Activated naive CD4-positive, alpha-beta T cell (primary cell): ENCODE measurements at places on chromosomes 1 and 21.

- no peak for DNase-seq
Measured at GRCh38 chr1:21685946-21686678, 17.0 kb upstream of the RAP1GAP start.

DNA sequence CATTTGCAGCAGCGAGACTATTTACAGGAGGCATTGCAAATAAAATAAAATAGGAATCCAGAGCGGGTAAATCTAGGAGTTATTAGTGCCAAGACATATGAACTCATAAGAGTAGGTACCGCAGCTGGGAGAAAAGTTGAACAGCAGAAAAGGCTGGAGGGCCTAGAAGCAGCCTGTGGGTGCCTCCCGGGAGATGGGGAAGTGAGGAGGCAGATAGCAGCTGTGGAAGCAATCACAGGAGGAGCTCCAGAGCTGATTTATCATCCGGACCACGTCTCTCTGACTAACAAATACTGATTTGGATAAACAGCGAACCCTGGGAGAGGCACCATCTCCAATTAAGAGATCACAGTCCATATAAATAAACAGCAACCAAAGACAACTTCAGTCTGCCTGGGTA is 64.6 kb downstream of the BRINP2 start:
- no peak for DNase-seq

DNA sequence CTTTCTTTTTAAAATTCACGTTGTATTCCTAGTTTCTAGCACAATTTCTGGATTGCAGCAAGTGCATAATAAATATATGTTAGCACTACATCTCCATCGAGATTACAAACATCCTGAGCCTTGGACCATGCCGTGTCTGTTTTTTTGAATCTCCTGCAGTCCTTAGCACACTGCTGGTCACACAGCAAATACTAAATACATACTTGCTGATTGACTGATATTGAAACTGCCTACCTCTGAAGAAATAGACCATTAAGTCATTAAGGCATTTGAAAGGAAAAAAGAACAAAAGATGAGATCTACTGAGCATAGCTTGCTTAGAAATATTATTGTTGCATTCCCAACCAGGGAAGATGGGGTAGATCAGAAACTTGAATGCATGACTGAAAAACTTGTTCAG is 369.1 kb downstream of the PTBP2 start:
- DNase-seq = no peak

GRCh38 chr1:34320053-34320669 is 143.5 kb downstream of the C1orf94 start:
- DNase-seq = no peak

DNA sequence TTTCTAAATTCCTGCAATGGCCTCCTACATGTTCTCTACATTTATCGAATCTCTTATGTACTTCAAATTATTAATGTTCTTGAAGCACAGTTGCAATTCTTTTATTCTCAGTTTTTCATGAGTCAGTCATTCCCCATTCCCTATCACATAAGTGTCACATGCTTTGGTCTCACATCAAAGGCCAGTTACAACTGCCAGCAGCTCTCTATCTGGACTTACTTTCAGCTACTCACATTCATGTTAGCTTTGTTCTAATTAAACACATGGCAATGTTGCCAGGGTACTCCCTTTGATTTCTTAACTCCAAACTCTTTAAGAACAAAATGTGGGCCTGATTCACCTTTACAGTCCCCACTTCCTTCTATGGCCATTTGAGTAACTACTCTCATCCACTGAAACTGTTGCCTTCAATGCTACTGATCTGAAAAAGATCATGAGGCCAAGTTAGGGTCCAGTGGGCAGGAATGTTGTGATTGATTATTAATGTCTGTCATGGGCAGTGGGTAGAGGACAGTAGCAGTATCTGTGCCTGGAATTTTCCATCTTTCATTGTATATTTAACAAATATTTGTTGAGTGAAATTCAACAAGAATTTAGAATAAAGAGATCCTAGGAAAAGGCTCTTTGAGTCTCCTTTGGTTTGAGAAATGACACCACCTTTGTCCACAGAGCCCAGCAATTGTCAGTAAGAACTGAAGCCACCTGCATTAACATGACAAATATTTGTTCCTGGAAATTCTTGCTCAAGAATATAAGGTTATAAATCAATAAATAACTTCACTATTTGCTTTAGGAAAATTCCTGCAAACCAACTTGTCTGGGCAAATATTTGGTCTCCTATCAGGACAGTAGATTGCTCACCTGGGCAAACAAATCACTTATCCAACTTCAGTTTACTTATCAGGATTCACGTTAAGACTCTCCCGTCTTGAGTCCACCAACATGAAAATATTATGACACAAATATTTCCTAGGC is 153.6 kb upstream of the SAMSN1 start:
- DNase-seq = no peak

DNA sequence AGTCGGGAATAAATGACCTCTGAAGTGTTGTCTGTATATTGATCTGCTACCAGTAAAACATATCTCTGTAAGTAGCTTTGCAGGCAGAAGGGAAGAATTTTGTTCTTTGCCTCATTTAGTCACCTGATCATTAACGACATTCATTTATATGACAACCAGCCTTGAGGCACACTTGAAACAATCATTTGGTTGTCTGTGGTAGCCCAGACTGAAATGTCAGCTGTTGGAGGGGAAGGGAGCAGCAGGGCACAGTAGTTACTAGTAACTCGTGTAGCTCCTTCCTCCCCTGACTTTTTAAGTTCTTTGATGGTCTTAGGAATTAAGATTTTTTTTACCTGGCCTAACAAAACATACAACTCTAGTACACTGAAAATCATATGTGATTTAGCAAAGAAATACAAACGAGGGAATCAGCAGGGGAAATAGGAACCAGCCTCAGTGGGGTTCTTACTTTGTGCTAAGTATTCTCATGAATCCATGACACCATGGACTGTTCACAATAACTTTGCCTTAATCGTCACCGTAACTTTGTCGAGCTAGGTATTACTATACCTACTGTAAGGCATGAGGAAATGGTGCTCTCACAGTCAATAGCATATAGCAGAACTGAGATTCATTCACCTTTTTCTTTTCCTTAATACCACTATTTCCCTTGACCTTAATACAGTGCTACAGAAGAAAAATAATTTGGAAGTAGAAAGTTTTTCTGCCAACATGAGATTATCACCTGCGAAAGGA is 6.4 kb downstream of the IL12RB2 start:
- no peak for DNase-seq

GRCh38 chr1:39384305-39384704 is 107.1 kb upstream of the BMP8A start:
- no peak for DNase-seq

GRCh38 chr1:6260433-6260934 is 414 bp downstream of the GPR153 start:
- DNase-seq = no peak

GRCh38 chr1:41804176-41804575 is 114.5 kb downstream of the HIVEP3 start:
- DNase-seq = no peak

DNA sequence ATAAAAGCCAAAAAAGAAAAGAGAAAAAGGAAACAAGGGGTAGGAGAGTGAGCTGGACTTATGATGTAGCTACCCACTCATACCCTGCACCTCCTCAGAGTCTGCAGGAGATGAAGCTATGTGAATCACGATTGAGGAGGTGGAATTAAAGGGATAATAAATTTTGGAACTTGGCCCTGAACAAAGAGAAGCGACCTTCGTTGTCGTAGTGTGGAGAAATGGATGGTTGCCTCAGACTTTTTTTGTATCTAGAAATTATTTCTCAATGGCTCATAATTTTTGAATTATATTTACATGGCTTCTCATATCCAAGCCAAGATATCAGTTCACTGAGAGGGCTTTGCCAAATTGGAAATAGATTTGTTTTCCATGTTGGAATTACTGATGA is 37.8 kb upstream of the SIPA1L2 start:
- no peak for DNase-seq

DNA sequence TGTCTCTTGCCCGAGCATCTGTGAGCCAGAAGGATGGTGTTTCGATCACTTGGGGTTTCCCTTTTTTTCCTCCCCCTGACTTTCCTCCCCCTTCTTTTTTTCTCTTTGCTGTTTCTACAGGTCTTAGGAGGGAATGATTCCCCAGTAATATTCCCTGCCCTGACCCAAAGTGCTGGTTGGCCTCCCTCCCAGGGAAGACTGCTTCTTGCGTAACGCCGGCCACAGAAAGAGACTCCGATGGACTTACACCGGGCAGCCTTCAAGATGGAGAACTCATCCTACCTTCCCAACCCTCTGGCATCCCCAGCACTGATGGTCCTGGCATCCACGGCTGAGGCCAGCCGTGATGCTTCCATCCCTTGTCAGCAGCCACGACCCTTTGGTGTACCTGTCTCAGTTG is 6.8 kb downstream of the RNF220 start:
- DNase-seq = no peak

- DNase-seq = no peak
Measured at GRCh38 chr1:28577738-28578536, 14.1 kb upstream of the RAB42 start.

DNA sequence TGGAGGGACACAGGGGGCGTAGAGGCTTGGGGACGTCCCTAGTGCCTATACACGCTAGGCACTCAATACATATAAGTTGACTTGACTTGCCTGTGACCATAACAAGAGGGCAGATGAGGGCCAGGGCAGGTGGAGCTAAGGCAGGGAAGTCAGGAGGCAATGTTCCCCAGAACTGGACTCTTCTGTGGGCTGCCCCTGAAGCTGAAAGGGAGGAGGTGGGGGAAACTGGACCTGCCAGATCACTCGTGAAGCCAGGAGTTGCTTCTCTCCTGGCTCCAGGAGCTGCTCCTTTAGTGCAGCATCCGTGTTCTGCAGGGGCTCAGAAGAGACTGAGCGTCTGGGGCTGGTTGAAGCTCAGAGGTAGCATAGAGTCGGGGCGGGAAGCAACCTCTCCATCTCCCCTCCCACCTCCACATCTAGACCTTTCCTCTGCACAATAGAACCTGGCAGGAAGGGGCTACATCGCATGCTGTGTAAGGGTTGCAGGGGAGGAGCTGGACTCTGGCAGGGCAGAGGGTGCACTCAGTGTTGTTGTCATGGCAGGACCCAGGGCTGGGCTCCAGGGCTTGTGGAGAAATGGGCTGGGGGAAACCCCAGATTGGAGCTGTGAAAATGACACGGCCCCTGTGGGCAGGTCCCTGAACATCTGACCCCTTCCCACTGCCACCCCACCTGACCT is 2.9 kb upstream of the SEMA4A start:
- DNase-seq = no peak

GRCh38 chr1:113846391-113847035 is 25.0 kb downstream of the PTPN22 start:
- DNase-seq = no peak

- no peak for DNase-seq
Measured at GRCh38 chr1:162554258-162554657, 7.3 kb upstream of the UAP1 start.

GRCh38 chr1:73789965-73790364 is 408.0 kb downstream of the LRRIQ3 start:
- no peak for DNase-seq

GRCh38 chr1:40344597-40344996 is 27.5 kb upstream of the COL9A2 start:
- no peak for DNase-seq

DNA sequence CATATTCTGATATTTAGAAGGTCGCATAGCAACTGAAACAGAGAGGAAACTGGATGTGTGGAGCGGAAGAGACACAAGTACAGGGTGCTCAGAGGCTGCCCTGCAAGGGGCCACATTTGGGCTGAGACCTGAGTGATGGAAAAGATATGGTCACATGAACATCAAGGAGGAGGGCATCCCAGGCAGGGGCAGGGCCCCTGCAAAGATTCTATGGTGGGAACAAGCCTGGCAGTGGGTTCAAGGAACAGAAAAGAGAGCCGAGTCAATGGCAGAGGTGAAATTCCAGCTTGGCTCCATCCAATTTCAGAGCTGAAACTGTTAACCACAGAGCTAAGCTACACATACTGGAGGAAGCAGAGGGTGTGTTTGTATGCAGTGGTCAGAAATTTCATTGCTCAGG is 227.7 kb downstream of the PRDM2 start:
- no peak for DNase-seq

GRCh38 chr1:29123053-29123886 is 433 bp downstream of the TMEM200B start:
- DNase-seq = no peak

GRCh38 chr1:84776639-84777038 is 86.4 kb upstream of the SSX2IP start:
- no peak for DNase-seq

DNA sequence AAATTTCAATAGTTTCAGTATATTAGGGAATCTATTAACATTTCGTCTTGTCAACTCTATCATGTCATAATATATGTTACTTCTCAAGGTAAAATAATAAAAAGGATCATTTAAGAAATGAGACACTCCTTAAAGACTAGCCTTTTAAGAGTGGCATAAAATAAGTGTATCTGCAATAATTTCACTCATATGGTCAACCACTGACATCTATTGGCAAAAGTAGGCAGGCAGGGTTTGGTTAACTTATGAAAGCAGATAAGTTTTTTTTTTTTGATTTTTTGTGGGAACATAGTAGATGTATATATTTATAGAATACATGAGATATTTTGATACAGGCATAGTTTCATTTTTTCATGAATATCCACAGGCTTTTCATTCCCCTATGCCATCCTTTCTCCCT is 5.5 kb upstream of the RGS21 start:
- DNase-seq = no peak

GRCh38 chr1:229694053-229694693 is 68.1 kb downstream of the URB2 start:
- no peak for DNase-seq

DNA sequence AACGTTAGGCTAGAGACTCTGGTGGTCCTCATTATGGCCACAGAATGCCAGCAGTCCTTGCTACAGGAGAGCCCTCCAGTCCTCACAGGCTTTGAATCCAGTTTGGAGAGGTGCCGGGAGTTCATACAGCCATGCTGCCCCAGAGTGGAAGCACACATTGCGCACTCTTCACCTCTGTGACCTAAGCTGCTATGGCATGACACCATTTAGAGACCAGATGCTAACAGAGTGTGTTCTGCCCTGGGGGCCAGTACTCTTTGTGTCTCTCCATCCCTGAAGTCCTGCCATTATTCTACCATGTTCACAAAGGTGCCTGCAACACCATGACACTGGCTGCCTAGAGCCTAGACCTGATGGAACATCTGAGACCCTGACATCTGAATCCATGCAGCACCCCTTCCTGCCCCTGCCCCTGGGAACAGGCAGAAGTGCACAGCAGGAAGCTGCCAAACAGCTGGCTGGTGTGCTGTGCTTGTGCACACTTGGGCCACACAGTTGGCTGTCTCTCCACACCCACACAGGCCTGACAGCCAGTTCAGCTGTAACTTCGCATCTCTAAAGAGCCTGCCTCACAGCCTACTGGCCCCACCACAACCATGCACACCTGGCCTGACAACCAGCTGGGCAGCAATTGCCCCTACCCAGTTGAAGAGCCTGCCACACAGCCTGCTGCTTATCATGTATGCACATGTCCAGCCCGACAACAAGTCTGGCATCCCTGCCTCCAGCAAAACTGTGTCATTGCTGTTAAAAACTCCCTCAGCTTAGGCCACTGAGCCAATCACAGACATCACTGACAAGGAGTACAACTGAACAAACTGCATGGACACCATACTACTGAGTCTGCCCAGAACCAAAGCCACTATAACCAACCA is 49.1 kb downstream of the MCOLN2 start:
- DNase-seq = no peak

GRCh38 chr1:214974002-214974401 is 108.5 kb upstream of the KCNK2 start:
- no peak for DNase-seq

- no peak for DNase-seq
Measured at GRCh38 chr1:93595266-93595665, 86.4 kb downstream of the BCAR3 start.

GRCh38 chr1:26164036-26164860 is 4.5 kb downstream of the C1orf232 start:
- DNase-seq = no peak

GRCh38 chr1:55049914-55050278 is 10.5 kb downstream of the PCSK9 start:
- no peak for DNase-seq
